NCI-H2227 treated with DMSO at 0.1 percent for 48 hours (cell line): ENCODE measurements at places on chromosomes 1 and 21.

DNA sequence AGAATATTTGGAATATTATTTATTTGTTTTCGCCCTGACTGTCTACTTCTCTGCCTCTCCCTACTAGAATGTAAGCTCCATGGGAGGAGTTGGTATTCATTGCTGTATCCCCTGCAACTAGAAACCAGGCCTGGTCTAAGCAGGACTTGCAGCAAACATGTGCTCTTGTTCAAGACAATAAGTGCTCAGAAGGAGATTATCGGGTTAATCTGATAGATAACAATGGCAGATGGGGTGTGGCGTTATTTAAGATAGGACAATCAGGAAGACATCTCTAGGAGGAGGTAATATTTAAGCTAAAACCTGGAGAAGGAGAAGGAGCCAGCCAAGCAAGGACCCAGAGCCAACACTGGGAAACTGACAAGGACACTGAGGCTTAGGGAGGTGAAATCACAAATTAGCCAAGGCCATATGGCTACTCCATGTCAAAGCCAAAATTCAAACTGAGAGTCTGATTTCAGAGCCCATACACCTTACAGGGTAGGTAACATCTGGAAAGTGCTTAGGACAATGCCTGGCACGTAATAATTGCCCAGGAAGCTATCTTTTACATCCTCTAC lies 41.5 kb downstream of the STYXL2 start:
- no peak for DNase-seq

- no peak for DNase-seq
Measured at GRCh38 chr1:194369622-194370021, 1183.2 kb upstream of the B3GALT2 start.

DNA sequence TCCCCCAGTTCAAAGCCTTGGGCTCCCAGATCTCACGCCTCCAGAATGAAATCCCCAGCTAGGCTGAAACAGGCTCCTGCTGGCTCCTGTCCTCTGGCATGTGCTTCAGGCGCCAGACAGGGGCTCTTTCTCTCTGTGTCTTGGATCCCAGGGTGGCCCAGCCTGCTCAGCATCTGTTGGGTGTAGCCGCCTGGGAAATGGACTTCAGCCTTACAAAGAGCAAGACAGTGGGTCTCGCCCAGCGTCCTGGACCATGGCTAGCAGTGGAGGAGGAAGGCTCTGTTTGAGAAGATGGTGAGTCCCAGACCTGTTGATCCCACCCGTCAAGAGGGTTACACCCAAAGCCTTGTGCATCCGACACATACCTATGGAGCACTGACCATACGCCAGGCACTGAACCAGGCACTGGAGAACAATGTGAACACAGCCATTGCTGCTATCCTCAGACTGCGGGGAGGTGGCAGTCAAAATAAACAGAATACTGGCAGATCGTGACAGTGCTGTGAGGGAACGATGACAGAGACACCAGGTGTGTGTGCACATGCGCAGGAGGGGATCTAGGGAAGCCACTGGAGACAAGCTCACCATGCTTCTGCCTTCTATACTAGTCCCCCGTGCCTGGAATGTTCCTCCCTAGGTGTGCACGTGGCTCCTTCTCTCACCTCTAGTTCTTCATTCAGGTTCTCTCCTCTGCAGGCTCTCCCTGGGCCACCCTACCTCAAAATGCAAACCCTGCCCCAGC lies 93.0 kb upstream of the GCLM start:
- DNase-seq, result no peak

- DNase-seq, result no peak
Measured at GRCh38 chr1:31135973-31136600, 70.6 kb upstream of the PUM1 start.

DNA sequence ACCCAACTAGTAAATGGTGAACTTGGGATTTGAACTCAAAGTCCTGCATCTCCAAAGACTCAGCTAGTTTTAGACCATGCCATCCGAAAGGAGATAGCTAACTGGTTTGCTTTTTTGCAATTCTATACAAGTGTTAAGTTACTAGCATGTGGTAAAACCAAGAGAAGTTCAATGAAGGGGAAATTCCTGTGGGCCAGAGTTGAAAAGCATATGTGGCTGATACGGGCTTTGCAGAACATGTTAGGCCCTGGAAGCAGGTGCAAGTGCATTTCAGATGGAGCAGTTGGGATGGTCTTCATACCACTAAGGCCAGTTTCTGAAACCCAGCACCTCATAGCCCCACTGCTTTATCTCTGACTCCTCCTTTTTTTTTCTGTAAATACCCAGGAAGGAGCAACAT lies 620.9 kb downstream of the PLPP3 start:
- no peak for DNase-seq

GRCh38 chr1:177854951-177855350 lies 114.9 kb downstream of the SEC16B start:
- no peak for DNase-seq

GRCh38 chr1:65177457-65177856 lies 29.5 kb downstream of the AK4 start:
- DNase-seq, result no peak

DNA sequence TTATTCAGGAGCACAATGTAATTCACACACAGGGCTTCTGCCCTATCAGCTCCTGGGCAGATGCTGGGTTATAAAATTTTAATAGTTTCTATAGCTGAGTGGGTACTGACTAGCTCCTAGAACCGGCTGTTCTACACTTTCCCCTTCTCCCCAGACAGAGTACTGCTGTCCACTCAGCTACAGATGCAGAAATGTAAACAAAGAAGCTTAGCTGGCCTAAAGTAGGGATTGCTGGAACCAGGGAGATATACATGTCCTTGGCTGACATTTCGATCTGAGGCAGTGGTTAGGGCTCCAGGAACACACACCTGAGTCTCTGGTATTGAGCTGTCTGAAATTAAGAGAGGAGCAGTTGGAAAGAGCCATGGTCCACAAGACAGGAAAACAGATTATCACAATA lies 211.5 kb upstream of the USP24 start:
- no peak for DNase-seq

DNA sequence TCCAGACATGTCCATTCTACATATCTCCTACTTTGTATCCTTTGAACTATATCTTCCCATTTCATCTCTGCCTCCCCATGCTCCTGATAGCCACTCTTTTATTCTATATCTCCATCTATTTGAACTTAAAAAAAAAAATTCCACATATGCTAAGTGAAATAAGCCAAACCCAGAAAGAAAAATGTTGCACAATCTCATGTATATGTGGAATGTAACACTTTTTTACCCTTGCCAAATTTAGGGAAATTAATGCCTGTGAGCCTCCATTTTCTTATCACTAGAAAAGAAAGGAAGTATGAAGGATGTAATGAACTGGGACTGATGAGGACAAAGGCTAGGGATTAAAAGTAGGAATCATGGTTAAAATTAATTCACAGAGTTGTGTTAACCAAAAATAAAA lies 53.5 kb downstream of the RGS13 start:
- no peak for DNase-seq

- no peak for DNase-seq
Measured at GRCh38 chr1:125086611-125087010, 3901.8 kb downstream of the SRGAP2C start.

GRCh38 chr1:5896706-5897660 lies 95.2 kb downstream of the NPHP4 start:
- DNase-seq, result no peak

DNA sequence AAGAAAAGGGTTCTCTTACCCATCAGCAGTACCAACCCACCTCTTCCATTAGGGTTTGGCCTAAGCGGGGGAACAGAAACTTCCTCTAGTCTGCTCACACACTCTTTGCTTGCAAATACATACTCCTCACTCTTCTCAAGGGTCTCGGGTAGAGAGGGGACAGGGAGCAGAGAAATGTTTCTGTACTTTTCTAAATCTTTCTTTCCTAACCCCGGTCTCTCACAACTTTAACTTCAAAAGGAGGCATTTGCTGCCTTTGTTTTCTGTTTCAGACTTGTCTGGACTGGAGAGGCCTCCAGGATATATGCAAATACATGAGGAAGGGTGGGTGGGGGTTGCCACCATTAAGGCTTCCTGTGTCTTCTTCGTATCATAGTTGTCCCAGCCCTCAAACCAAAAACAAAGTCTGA lies 10.5 kb upstream of the LAX1 start:
- DNase-seq, result no peak

- no peak for DNase-seq
Measured at GRCh38 chr1:29515170-29515955, 279.0 kb downstream of the PTPRU start.

GRCh38 chr1:212643877-212644276 lies 35.3 kb downstream of the ATF3 start:
- DNase-seq, result no peak

GRCh38 chr21:27713154-27714109 lies 746.5 kb upstream of the ADAMTS5 start:
- no peak for DNase-seq

- no peak for DNase-seq
Measured at GRCh38 chr1:101060992-101061391, 35.4 kb upstream of the DPH5 start.

- DNase-seq, result no peak
Measured at GRCh38 chr1:207088701-207089626, at the start of gene C4BPB. TSS of gene C4BPB (plus strand) at chr1:207088860. CDS start at chr1:207089532, 672 bp downstream.

DNA sequence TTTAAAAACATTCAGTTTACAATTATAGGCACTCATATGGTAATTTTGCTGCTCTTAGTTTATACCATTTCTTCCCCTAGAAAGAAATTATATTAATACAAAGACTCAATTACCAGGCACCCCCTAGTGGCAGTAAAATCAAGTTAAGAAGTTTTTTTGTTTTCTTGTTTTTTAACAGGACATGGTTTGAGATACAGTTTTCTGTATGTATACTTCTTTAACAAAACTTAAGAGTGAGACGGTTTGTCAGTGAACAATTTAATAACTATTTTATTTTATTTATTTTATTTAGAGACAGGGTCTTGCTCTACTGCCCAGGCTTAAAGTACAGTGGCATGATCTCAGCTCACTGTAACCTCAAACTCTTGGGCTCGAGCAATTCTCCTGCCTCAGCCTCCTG lies 224.6 kb downstream of the FAF1 start:
- no peak for DNase-seq

- DNase-seq, result no peak
Measured at GRCh38 chr1:54384471-54384870, 21.7 kb downstream of the SSBP3 start.

GRCh38 chr21:42830456-42831455 lies 48.6 kb downstream of the WDR4 start:
- DNase-seq, result no peak

DNA sequence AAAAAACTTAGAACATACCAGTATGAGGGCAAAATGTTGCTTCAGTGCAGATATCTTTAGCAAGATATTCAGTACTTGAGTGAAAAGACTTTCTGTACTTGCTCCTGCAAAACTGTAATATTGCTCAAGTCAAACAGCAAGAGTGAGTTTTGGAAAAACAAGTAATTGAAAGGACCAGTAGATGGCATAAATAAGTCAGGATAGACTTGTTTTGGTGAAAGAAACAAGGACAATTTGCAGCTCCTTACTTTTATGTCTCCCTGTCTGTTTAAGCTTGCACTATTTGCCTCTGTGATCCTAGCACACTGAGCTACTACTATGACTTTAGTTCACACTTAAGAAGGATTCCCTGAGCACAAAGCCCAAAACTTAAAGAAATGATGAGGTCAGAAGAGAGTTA lies 39.1 kb downstream of the IFI44 start:
- DNase-seq, result no peak

GRCh38 chr1:221823561-221823960 lies 81.7 kb upstream of the DUSP10 start:
- no peak for DNase-seq

- DNase-seq, result no peak
Measured at GRCh38 chr1:160108888-160109662, 6.5 kb upstream of the ATP1A2 start.

DNA sequence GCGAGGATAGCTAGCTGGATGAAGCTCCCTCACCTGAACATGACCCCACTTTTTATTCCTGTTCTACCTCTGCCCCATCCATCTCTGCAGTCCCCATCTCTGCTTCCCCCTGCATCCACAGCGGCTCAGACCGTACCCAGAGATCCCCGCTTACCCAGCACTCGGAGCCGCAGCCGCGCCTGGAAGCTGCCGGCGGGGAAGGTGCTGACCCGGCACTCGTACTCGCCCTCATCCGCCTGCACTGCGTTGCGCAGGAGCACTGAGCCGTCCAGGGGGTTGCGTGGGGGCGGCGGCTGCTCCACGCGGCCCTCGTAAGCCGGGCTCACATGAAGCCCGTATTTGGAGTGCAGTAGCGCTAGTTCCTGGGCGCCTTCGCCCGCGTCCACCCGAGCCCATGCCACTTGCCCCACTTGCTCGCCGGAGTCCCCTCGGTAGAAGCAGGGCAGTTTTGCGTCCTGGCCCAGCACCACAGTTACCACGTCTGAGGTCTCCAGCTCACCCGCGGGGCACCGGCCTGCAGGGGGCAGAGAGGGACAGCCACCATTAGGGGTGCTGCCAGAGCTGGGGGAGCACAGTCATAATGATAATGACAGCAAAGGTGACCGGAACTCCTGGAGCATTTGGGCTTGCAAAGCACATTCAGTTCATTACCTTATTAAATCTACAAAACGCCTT lies 9.8 kb downstream of the NECTIN4 start:
- DNase-seq, result no peak

DNA sequence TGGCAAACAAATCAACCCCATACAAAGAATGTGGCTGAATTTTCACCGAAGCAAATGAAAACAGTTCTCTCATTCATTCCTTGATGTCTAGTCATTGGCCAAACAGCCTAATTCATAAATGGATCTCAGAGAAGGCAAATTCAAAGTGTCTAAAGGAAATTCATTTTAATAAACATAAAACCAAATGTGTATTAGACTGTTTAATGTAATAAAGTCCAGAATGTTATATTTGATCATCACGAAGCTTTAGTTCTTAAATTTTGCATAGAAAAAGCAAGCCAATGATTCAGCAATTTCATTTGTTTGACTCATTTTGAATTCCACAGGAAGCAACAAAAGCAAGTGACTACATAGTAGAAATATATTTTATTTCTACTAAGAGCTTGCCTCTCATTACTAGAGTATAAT lies 379.2 kb upstream of the ADAMTS5 start:
- DNase-seq, result no peak

GRCh38 chr21:34909492-34910292 lies 139.4 kb downstream of the RUNX1 start:
- no peak for DNase-seq

DNA sequence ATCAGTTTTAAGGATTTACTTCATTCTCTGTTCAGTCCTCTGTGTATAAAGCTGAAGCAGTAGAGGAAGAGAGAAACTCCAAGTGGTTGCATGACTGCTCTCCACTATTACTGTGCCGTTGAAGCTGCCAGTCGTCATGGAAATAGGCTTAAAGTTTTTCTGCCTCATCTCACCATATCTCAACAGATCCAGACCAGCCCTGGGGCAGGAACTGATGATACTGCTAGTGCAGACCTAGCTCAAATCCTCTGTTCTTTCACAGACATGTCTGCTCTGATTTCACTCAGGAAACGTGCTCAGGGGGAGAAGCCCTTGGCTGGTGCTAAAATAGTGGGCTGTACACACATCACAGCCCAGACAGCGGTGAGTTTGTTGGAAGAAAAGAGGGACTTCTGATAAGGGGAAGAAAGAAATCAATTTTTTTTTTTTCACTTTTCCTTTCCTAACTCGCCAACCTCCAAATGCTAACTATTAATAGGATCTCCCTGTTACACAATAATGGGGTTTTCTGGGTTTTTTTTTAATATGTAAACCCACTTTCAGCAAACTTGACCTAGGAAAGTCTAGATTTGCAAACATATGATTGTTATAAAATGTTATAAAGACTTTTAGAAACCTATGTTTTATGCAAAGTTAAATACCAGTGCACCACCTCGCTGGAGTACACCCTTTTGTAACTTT lies 22.2 kb upstream of the STRIP1 start:
- no peak for DNase-seq
